ENCODE measurements at places on chromosomes 11 and 22.

GRCh38 chr11:21564095-21564494 is 628.8 kb upstream of the ANO5 start:
- DNase-seq = no peak

GRCh38 chr22:47239474-47239860 is 477.0 kb downstream of the TBC1D22A start:
- no peak for DNase-seq

- peak; percentile 70 for DNase-seq
Measured at GRCh38 chr11:47768101-47768612, 1.0 kb upstream of the FNBP4 start.

DNA sequence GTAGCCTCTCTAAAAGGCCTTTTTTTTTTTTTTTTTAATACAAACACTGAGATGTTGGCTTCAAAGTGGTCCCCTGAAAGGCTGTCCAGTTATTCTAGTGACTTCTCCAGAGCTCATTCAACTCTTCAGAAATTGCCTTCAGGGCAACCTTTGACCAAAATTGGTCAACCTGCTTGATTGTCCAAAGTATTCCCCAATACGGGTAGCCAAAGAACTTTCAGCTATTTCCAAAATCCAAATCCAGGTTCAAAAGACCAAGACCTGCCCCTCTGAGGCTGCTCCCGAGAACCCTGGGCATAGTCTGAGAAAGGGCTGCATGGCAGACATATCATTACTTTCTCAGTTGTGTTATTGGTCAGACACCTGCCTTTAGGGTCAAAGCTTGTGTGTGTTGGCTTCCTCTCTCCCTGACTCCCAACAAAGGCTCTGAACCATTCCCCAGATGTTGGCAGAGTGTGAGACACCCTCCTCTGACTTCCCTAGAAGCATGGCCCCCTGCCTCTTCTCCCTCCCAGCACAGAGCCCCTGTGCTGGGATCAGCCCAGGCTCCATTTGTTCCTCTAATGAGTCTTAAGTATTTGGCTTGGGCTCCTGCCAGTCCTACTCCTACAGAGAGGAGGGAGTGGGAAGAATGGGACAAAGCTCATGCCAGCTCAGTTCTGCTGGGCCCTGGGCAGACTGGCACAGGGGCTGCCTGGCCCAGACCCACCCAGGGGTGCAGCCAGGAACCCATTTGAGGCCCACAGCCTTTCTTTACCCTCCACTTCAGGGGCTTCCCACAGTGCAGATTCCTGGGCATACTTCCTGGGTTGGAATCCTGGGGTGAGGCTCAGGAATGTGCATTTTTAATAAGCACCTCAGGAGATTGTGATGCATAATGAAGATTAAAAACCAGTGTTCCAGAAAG is 30.3 kb downstream of the TNKS1BP1 start:
- DNase-seq = no peak

DNA sequence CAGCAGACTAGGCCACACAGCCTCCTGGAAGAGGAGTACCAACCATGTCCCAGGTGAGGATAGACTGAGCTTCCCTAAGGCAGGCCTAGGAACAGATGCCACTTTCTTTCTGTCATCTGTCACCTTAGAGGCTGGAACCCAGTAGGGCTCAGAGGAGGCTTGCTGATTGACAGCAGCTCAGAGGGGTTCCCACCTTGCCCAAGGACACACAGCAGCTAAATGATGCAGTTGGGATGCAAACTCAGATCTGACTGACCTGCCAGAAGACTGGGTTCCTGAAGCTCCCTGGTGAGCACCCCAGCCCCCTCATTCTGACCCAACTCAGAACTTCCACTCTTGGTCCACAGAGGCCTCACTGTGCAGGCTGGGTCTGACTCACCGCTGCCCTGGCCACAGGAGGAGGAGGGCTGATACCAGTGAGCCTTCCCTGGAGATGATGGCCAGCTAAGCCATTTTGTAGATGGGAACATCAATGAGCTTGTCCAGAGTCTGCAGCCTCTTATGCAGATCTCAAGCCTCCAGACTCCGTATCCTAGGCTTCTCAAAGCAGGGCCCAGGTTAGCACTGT is 14.0 kb downstream of the CAPN5 start:
- no peak for DNase-seq

DNA sequence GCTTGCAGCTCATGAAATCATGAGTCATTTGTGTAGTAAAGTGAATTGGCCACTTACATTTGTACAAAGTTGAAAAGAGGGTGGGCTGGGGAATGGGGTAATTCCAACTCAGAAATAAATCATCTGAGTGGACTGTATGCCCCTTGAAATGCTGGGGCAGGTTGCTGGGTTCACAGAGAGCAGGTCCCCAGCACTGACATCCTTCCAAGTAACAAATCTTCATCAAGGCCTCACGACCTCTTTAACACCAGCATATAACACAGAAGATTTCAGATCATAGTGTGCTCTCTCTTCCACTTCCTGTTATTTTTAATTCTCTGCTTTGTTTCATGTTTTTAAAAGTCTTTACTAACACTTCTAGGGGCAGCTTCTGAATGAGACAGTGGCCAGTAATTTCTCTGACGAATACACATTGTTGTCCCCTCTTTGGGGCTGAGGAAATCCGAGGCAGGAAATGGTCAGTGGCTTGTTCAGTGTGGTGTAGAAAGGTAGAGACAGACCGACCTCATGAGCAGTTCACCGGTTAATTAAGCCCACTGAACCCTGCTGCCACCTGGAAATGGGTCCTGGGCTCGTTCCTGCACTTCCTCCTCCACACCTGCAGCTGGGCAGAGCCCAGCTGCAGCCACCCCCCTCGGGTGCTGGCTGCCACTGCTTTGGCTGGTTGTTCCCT is 127.7 kb downstream of the MAML2 start:
- no peak for DNase-seq

DNA sequence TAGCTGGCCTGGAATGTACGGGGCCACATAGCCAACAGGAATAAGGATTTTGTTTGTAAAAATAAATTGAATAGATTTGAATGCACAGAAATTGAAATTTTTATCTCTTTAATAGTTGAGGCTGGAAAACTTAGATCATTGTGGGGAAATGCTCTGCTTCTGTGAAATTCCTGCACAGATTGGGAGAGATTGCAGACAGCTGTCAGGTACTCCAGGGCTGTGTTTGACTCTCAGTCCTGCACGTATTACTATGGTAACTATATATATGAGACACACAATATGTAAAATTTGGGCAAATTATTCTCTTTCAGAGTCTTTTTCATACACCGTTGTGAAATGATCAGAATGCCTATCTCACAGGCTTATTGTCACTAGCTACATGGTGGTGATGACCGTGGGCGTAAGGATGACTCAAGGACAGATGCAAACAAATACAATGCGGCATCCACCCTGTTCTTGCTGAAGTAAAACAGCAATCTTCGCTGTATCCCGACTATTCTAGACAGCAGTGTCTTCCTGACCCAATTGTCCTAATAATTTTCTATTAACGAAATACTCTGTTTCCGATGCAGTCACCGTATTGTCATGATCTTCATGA is 79.4 kb downstream of the ZC3H12C start:
- no peak for DNase-seq

- no peak for DNase-seq
Measured at GRCh38 chr11:129372609-129373488, 2.8 kb upstream of the BARX2 start.

- DNase-seq = no peak
Measured at GRCh38 chr11:82533628-82534327, 199.9 kb downstream of the FAM181B start.

DNA sequence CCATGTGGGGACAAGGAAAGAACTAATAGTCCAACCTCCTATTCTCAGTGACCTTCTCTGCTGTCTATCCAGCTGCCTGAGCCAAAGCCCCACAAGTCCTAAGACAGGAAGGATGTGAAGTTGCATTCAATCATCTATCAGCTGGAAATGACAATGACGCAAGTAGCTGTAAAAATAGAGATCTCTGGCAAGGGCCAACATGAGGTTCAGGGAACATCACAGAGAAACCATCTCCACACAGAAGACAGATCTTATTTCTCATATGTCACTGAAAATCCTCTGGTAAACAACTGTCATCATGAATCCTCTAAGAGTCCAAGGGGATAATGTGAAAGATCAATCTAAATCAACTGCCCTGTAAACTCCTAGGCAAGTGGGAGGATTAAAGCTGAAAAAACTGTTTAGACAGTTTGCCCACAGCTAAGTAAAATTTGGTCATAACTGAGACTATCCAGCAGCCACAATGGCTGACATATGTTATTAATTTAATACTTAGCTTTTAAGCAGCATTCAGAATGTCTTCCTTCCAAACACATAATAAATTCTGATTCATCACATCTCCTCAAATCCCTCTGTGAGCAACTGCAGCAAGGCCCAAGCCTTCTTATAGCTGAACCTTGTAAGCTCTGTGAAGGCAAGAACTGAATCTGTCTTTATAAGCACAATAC is 52.1 kb downstream of the ALG9 start:
- DNase-seq = no peak

- peak; percentile 32 for DNase-seq
Measured at GRCh38 chr22:47164514-47165337, 402.3 kb downstream of the TBC1D22A start.

DNA sequence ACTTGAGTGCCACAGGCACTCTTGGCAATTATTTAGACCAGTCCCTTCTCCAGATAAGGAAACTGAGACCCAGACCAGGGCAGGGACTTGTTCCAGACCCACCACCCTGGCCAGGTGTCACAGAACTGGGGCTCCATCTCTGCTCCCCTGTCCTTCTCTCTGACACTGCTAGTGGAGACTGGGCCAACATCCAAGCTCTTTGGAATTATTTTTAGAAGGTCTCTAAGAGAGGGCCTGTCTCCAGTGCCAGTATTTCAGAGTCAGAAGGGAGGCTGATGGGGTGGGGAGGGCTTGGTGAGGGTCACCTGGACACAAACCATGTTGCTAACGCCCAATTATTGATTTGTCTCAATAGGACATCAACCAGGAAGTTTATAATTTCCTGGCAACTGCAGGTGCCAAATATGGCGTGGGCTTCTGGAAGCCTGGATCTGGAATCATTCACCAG is 32.7 kb downstream of the POLR3H start:
- DNase-seq = no peak

- no peak for DNase-seq
Measured at GRCh38 chr11:73759610-73760134, 1.2 kb downstream of the RAB6A start.

DNA sequence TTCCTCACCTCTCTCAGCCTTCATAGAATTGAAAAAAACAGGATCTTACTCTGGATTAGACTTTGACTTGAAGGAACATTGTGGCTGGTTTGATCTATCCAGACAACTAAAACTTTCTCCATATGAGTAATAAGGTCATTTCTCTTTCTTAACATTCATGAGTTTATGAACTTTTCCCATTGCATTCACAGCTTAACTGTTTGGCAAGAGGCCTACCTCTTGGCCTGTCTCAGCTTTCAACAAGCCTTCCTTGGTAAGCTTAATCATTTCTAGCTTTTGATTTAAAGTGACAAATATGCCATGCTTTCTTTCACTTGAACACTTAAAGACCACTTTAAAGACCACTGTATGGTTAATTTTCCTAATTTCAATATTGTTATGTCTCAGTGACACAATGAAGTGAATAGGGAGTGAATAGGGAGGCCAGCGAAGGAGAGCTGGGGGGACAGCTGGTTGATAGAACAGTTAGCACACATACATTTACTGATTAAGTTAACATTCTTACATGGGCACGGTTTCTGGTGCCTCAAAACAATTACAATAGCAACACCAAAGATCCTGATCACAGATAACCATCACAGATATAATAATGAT is 17.0 kb downstream of the IMMP1L start:
- DNase-seq = no peak

DNA sequence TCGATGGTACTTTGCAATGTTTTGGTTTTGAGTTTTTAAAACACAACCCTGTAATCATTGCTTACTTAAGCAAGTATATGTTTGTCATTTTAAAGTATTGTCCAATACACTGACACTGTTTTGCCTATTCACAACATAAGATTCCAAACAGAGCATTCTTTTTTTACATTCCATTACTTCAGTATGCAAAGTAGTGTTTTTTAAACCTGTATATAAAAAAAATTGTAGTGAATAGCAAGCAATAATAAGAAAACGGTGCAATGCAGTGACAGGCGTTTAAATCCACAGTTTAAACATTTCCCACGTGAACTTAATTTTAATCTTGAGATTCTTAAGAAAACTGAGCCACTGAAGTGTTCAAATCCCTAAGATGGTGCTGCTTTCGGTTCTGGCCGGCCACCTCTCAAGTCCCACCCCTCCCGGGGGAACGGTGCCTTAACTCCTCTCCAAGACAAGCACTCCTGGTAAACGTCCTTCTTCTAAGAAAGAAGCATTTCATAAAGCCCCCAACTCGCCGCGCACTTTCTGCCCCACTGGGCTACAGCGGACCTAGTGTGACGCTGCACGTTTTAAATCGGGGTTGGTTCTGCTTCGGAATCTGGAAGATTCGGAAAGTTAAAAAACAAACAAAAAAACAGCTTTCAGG is 2.9 kb downstream of the PGR start:
- DNase-seq = peak; percentile 83

DNA sequence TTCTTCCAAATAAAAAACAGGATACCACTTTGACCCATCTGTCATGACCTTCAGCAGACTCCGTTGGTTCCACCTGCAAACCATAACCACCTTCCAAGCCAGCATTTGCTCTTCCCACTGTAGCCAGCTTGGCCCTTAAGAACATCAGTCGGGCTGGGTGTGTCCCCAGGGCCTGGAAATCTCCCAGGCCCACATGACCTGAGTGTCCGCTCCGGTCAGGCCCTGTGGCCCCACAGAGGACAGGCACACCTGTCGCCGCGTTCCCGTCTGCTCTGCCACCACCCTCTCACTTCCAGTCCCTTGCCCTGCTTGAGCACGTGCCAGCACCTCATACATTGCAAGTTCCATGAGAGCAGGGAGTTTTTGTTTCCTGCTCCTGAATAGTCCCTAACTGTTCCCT is 65.7 kb upstream of the PITPNB start:
- DNase-seq = peak; percentile 10

DNA sequence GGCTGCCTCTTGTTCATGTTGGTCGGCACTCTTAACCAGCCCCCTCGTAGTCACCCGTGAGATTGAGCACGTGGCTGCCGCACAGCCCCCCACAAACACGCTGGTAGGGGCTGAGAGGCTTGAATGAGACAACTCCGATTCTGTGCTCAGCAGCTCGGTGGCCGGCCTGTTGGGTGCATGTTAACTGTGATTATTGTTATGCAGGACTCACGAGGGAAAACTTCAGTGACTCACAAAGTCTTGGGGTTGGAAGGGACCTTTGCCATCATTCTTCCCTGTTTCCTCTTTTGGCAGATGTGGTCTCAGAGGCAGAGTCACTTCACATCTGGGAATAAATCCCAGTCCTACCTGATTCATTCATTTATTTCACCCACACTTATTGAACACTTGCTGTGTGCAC is 75.2 kb downstream of the ADAMTS15 start:
- peak; percentile 80 for DNase-seq

GRCh38 chr22:37439347-37439746 is 12.1 kb upstream of the ELFN2 start:
- DNase-seq = no peak

DNA sequence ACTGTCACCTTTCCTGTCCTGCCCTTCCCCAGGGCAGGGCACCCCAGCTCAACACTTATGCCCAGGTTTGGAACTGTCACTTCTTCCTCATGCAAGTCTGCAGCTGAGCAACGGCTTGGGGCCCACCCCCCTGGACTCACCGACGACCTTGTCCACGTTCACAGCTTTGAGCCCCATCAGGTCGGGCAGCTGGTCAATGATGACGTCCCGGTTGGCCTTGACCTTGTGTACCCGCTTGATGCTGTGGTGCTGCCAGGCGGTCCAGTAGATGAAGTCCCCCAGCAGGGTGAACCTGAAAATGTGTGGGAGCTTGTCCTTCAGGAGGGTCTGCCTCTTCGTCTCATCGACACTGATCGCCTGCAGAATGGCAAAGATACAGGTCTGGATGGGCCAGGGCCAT is 135.0 kb downstream of the CRYBB2 start:
- DNase-seq = no peak
